NCI-H1105 treated with DMSO at 0.1 percent for 48 hours (cell line): ENCODE measurements at places on chromosomes 13 and 19.
A peak's percentile ranks its signal among the peaks of the same experiment; 100 is the strongest.

DNA sequence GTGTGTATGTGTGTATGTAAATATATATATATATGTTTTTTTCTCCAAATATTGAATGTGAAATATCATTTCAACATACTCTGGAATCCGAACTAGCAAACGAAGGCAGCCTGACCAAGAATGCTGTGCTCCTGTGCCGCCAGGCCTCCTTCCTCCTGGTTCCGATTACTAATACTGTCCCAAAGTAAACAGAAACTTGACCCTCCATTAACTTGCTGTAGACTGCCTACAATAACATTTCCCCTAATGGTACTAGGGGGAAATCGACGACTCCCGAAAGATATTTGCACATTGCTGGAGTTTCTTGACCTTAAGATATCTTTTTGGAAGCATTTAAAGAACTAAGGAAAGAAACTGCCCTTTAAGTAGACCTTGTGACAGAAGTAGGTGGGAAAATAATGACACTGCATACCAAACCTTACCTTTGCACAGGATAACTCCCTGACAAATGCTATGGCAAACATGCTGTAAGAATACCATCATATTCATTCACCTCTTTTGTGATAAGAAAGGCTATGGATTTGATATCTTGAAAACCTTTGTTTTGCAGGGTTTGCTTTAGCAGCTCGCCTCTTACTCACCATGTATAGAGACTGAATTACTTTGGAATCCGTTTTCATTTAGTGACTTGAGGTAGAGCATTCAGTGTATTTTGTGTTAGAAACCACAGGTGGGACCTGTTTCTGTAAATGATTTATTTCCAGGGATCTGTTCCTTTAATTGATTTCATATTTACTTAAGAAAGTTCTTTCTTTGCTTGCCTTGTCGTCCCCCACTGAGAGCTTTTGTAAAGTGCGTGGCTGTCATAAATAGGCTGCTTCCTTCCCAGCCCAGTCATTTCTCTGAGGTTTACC is 80.1 kb downstream of the KLF5 start:
- no peak for DNase-seq

- DNase-seq = no peak
These were observed 35.1 kb downstream of the HPN start for GRCh38 chr19:35076657-35077056.

DNA sequence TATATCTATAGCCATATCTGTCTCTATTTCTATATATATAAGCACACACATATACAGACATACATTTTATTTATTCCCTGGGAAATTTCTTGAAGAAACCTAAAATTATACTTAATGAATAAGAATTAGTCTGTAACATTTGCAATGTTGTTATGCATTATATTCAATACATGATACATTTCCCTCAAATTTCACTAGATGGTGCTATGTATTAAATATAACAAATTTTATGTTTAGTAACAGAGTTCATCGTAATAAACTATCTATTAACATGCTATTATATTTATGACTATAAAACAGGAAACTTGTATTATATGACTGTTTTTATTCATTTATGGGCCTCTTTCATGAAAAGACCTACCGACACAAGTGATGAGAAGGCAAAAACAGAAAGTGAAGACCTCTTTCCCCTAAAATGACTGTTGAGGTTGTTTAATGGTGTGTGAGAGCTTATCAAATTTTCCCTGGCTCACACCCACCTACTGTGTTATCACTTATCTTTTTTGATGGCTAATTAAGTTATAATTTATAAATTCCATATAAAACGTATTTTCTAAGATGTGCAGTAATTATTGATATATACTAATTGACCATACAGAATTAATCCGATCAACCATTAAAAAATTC is 881.9 kb downstream of the SLITRK6 start:
- DNase-seq = peak; percentile 16

DNA sequence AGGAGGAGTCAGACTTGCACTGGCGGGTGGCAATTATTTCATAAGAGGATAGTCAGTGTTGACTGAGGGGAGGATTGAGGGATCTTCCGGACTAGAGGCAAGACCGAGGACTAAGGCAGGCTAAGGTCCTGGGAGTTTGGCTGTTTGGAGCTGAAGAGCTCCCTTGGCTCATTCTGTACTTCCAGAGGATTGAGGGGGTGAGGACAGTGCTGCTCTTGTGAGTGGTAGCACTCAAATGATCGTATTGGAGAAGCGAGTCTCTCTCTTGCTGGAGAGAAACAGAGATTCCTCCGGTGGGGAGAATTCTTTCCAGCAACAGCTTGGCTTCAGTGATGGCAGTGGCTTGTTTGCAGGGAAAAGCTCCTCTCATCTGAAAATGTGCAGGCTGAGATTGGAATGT is 47.1 kb downstream of the ING1 start:
- DNase-seq = no peak

DNA sequence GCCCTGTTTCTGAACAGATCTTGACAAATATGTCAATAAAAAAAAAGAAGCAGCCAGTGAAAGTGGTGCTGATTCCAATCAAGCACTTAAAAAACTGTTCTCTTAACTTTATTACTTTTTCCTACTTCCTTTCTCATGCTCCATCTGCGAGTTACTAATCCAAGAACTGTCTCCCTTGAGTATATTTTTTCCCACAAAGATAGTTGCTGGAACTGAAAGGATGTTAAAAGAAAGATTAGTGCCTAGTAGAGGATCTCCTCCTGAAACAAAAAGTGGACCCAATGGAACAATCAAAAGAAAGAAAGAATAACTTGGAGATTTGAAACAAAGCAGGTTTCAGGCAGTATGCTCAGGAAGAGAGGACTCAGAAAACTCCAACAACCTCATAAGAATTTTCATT is 1034.8 kb downstream of the PCDH17 start:
- DNase-seq = no peak

DNA sequence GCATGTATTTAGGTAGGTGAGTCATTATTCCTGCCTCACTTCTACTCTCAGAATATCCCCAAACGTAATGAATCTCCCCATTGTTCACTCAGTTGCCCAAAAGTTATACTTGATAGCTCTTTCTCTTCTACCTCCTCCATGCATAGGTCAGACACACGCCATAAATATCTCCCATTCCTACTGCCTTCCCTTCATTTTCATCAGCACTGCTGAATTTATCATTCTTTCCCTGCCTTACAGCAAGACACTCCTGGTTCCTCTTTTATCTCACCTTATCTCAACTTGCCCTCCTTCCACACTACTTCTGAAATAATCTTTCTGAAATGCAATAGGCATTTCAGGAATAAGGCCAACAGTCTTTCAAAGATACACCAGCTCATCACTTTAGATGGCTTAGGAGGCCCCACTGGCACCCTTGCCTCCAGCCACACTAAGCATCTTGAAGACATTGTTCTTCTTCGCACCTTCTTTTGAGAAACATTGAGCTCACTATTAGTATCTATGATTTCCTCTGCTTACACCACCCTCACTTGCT is 333.9 kb downstream of the MYO16 start:
- DNase-seq = no peak

DNA sequence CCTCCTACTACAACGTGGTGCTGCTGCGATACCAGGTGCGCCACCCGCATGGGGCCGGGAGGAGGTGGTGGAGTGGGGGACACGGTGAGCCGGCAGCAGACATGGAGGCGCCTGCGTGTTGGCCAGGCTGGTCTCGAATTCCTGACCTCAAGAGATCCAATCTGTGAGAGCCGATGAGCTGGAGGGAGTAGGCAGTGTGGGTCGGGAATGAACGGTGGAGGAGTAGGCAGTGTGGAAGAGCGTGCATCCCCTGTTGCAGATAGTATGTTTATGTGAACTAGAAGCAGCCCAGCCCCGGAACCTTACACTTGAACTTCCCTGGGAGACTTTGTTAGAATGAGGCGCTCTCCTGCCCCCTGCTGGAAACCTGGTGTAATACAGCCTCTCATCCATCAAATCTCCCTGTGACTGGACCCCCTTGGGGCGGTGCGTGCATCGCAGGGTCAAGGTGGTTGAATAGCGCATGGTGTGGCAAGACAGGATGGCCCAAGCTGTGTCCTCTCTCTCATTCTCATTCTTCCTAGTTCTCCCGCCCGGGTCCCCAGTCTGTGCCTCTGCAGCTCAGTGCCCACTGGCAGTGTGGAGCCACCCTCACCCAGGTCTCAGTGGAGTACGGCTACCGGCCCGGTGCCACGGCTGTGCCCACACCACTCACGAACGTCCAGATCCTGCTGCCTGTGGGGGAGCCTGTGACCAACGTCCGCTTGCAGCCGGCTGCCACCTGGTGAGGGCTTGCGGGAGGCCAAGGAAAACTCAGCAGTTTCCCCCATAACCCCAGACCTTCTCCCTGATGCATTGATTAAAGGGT is 10.5 kb upstream of the B3GNT3 start:
- peak; percentile 79 for DNase-seq

- DNase-seq = no peak
These were observed 42.3 kb downstream of the RFX2 start for GRCh38 chr19:6067975-6068374.

GRCh38 chr19:29934781-29935180 is 7.3 kb upstream of the URI1 start:
- DNase-seq = no peak

GRCh38 chr19:58091251-58091995 is 6.6 kb downstream of the ZSCAN18 start:
- DNase-seq = no peak

- DNase-seq = peak; percentile 80
These were observed 958 bp downstream of the CA11 start for GRCh38 chr19:48644839-48645619.

DNA sequence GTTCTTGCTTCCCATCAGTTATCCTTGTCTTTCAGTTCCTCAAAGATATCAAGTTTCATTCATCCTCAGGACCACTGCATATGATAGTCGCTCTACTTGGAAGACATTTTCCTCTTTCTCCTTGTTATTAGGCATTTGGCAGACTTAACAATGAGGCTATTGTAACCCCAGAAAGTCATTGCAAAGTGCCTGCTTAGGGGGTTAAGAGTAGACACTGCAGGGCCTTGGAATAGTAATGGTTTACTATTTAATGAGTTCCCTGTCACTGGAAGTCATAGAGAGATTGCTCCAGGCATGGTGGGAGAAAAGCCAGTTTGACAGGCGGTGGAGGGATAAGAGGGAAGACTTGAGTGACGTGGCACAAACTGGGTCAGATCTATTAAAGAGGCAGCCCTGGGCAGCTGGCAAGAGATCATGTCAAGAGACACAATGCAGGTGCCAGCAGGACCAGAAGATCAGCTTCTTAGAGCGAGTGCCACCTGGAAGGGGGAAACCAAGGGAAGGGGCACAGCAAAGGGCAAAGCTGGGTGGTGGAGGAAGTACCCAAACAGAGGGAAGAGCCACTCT is 16.8 kb upstream of the CPB2 start:
- no peak for DNase-seq
